Erythroblast (primary cell): ENCODE measurements at places on chromosomes 1 and 21.

GRCh38 chr1:235075777-235076308, 52.8 kb downstream of the TOMM20 start:
- DNase-seq: no peak

GRCh38 chr1:85378534-85378933, 86.4 kb downstream of the DDAH1 start:
- no peak for DNase-seq

DNA sequence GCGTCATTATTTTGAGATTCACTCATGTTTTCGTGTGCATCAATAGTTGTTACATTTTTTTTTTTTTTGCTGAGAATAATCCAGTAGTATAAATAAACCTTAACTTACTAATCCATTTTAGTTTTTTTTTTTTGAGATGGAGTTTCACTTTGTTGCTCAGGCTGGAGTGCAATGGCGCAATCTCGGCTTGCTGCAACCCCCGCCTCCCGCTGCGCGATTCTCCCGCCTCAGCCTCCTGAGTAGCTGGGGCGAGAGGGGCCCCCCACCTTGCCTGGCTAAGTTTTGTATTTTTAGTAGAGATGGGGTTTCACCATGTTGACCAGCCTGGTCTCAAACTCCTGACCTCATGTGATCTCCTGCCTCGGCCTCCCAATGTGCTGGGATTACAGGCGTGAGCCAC, 66.0 kb downstream of the CTH start:
- DNase-seq: no peak

DNA sequence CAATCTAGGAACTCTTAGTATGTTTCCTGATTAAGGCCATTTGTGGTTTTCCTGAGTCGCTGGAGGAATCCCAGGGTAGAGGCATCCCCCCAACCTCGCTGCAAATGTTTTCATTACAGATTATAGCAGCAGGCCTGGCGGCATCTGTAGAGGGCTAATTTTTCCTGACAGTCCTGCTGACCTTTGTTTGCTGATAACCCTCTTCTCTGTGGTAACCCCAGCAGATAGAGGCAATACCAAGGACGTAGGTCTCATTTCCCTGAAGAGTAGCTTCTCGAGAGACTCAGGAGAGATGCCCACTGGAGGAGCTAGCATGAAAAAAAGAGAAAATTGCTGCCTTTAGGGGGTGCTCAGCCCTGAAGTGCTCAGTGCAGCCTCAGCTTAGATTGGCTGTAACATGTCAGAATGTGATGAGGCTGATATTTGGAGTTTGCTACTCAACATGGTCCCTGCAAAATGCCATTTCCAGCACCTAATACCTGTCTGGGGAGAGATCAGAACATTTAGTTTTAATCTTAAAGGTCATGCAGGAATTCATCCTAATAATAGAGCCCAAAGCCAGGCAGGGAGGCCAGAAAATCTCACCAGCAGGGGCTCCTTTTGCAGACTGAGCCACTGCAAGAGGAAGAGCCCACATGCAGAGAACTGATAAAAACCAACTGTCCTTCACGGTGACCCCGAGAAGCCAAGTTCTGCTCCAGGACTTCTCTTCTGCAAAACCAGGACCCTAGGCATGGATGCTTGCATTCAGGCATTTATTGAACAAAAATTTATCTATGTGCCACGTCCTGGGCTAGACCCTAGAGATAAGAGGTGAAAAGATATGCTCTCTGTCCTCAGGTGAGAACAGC, 184.5 kb downstream of the KAZN start:
- DNase-seq: peak; percentile 62

- peak; percentile 87 for DNase-seq
Measured at GRCh38 chr1:154961207-154962155, at the start of gene PYGO2. TSS of gene PYGO2 (minus strand) at chr1:154961782. CDS start at chr1:154961576, 206 bp downstream.

DNA sequence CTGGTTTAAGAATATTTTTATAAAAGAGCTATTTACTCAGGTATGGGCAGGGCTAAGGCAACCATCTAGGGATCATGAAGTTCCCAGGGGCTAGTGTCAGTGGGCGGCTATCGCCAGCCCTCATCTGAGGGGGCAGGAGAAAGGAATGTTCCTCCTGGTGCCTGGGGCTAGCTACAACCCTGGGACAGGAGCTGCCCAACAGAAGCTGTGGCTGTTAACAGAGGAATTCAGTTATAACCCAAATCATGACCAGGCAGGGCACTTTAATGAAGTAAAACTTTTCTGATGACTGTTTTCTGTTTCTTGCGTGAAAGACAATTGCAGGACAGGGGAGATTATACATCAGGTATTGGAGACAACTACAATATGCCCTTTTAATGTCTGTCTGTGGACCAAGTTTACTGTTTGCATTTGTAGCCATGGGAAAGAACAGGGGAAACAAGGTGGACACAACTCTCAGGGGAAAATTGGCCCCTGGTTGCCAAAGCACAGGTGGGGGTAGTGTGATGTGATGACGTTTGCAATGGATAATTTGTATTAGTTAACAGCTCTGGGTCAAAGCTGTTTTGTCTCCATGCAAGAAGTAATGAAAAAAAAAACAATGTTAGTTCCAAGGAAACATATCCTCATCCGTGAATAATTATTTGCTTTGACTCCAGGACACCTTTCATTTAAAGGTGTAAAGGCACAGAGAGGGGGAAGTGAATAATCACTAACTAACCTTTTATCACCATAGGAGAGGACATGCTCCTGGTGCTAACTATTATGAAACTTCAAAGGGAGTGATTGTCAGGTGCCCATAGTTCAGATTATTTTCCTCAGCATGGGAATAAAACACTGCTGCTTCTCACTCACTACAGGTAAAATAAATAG, 105.2 kb downstream of the TSEN15 start:
- no peak for DNase-seq

GRCh38 chr1:12613180-12613579, 4.8 kb downstream of the DHRS3 start:
- DNase-seq: no peak

GRCh38 chr1:43435146-43436145, 18.3 kb downstream of the HYI start:
- DNase-seq: no peak

DNA sequence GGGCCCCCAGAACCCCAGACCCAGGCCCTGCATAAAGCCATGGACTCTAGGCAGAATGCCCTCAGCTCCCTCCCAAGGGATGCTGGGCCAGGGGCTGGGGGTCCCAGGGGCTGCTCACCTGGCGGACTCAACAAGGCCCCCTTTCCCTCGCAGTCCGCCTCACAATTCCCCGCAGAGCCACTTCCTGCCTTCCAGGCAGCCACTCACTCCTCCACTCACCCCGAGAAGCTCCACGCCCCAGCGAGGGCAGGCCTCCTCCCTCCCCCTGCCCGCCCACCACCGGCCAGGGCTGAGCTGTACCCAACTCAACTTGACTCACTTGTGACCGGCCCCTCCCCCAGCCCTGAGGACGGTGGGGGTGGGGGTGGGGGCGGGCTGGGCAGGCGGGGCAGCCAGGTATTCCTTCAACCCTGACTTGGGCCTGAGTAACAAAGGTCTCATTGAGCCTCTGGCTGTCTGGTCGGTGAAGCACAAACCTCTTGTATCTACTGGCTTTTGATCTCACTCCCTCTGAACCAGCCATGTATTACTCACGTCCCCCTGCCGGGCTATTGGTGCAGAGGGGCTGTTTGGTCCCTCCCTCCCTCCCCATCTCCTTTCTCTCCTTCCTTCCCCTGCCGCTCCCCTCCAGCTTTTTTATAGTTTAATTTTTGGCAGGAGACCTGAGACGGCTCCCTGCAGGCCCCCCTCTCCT, 5.9 kb downstream of the BLACAT1 start:
- DNase-seq: no peak

GRCh38 chr1:74771913-74772515, 39.1 kb downstream of the TYW3 start:
- DNase-seq: peak; percentile 56

GRCh38 chr1:219495737-219496408, 117.0 kb downstream of the ZC3H11B start:
- DNase-seq: no peak

GRCh38 chr21:38303300-38303699, 46.5 kb downstream of the KCNJ15 start:
- no peak for DNase-seq
